C1 segment of cervical spinal cord (tissue), 14 donors: ENCODE measurements at places on chromosomes 5 and 9.

DNA sequence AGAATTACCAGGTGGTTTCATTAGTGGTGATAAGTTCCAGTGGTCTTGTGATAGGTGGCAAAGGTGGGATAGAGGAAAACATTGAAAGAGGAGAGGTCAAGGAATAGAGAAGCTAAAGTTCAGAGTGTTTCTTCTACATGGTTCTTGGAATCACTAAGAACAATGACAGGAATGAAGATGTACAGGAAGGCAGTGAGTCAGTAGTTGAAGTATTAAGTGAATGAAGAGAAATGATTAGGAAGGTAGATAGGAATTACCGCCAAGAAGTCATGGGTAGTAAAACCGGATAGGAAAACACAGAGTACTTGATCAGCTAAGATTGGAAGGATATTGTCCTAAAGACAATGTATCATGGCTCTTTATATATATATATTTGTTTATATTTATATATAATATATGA, 37.9 kb upstream of the RASA1 start:
- DNase-seq = no peak

- no peak for DNase-seq
Measured at GRCh38 chr5:60482301-60482700, 217.7 kb downstream of the DEPDC1B start.

- DNase-seq = no peak
Measured at GRCh38 chr9:135299239-135299590, 180.4 kb upstream of the PPP1R26 start.

GRCh38 chr9:114098936-114099668, at the start of gene KIF12:
Gene KIF12 (minus strand): TSS chr9:114099292. CDS start chr9:114099276, 16 bp downstream.
- no peak for DNase-seq

GRCh38 chr5:158039911-158040347, 181.0 kb upstream of the CLINT1 start:
- DNase-seq = no peak

DNA sequence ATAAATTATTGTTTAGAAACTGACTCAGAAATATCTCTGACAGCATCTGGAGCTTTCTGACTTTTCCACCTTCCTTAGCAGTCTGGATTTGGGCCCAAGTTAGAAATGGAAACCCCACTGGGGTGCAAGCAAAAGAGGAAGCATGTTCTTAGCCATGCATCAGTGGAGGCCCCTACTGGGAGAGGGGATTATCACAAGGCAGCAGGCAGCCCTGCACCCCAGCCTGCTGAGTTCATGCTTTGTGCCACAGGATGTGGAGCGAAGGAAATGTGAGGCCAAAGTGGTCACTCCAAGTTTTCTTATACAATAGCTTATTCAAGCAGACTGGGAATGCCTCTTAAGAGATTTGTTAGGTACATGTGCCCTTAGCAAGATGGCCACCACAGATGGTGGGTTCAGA, 146.5 kb upstream of the TLX3 start:
- DNase-seq = no peak

DNA sequence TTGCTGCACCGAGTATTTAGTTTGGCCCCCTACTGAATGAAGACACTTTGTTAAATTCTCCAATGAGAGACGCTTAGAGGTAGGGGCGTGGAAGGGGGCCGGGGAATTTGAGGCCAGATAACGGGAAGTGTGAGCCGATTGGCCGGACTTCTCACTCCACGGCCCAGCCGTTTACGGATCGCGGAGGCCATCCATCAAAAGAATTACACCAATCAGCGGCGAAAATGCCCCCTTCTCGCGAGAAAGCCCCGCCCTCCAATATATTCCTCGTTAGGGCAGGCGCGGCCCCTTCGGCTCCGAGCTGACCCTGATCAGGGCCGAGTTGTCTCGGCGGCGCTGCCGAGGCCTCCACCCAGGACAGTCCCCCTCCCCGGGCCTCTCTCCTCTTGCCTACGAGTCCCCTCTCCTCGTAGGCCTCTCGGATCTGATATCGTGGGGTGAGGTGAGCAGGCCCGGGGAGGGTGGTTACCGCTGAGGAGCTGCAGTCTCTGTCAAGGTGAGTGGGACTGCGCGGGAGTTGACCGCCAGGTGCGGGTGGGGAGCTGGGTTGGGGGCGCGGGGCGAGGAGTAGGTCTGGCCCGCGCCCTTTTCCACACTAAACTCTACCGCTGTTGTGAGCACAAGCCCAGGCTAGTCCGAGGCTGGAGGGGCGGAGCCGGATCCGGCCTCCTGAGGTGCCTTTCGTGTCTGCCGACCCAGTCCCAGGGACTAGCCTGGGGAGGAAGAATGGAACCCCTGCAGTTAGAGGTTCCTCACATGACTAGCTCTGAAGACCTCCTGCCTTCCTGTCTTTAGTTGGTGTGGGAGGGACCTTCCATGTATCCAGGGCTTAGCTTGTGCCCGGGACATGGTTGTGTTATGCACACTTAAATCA, at the start of gene CCNG1:
TSS of gene CCNG1 (plus strand) at position 287 of the 874 bp plus-strand sequence. CDS start 1,662 bp downstream, outside the sequence.
- peak; percentile 84 for DNase-seq

DNA sequence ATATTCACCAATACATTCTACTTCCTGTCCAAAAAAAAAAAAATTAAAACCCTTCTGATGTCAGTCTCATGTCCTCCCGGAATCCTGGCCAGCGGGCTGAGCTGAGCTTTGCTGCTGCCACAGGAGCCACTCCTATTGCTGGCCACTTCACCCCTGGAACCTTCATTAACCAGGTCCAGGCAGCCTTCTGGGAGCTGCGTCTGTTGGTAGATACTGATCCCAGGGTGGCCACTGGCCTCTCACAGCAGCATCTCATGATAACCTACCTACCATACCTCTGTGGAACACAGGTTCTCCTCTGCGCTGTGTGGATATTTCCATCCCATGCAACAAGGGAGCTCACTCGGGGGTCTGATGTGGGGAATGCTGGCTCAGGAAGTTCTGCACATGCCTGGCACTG, 21.0 kb upstream of the NPM1 start:
- no peak for DNase-seq

DNA sequence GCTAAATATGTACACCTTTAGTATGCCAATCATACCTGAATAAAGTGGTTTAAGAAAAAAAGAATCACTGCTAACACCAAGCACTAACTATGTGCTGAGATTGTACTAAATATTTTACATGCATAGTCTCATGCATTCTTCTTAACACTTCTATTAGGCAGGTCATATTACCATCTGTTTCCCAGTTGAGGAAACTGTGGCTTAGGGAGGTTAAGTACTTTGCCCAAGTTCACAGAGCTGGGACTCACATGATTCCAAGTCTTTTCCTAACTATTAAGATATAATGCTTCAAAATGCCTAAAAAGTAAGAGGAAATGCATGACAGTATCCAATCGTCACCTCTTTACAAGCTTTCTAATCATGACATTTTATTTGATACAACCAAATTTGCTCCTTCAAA, 69.2 kb upstream of the PLPP6 start:
- no peak for DNase-seq

DNA sequence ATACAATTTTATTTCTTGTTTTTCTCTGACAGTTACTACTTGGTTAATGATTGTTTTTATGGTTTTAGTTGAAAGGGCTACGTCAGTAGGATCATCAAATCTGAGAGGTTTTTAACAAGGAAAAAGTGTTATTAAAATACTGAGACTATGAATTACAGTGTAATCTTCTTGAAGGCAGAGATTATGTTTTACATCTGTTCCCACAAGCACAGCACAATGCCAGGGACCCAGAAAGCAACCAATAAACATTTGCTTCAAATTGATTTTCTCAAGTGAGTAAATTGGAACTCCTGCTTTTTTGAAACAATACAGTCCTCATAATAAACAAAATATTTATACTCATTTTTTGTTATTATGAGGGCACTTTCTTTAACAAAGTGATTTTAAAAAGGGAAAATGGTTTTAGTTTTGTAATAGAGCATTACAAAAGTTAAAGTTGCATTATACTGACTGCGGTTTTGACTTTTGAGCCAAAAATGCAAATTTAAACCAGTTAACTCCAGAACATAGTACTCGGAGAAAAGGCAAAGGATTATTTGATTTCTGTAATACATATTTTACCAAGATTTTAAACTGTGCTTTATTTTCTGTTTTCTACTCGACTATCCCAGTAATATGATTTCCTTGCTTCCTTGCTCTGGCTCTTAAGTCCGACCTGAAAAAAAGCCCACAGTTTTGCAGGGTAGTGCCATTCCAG, 176.9 kb downstream of the GDNF start:
- no peak for DNase-seq

GRCh38 chr9:24257726-24258125, 288.0 kb downstream of the IZUMO3 start:
- DNase-seq = no peak

GRCh38 chr5:53313145-53313544, 167.3 kb upstream of the FST start:
- no peak for DNase-seq

GRCh38 chr9:27599102-27599869, 26.0 kb upstream of the C9orf72 start:
- DNase-seq = no peak
